ENCODE measurements at places on chromosomes 7 and 10.

DNA sequence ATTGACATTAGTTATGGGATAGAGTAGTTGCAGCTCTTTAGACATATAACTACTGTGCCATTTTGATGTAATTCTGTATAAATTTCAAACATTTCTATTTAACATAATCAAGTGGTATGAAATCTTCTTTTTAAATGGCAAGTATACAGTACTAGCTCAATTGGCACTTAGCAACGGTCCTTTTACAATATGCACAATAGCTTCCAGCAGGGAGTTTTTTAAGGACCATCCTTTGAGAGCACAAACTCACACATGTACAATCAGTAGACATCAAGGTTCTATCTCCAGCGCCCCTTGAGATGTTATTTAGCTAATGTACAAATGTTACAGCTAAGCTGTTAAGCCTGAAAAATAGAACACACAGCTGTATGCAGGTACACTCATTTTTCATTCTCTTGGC lies 480.7 kb downstream of the TFEC start:
- H3K4me1 ChIP-seq = peaks cover 24% of the 10 kb centered on the region
- no peaks in the 10 kb centered on the region for H3K36me3 ChIP-seq
- H3K27ac ChIP-seq = no peak overlapping the region

GRCh38 chr7:132906193-132906835 lies 175.6 kb downstream of the CHCHD3 start:
- no peak overlapping the region for H3K4me3 ChIP-seq
- H3K27me3 ChIP-seq = no peaks in the 10 kb centered on the region
- no peak for DNase-seq
- H3K4me1 ChIP-seq = no peaks in the 10 kb centered on the region
- H3K27ac ChIP-seq = no peak overlapping the region

DNA sequence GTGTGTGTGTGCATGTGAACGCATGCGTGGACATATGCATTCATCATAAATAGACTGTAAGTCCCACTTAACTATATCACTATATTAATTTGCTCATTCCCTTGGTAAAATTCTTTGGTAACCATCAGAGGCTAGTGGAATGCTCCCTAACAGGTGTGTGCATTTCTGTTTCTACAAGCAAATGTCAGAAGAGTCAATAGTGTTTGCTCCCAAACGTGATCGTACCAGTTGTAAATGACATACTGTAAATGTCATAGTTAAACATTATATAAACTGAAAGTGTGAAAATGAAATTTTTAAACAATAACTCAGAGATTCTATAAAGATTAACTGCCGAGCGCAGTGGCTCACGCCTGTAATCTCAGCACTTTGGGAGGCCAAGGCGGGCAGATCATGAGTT lies 94.6 kb downstream of the ANLN start:
- no peak overlapping the region for H3K27ac ChIP-seq
- no peaks in the 10 kb centered on the region for H3K4me1 ChIP-seq
- DNase-seq = no peak
- no peak overlapping the region for H3K4me3 ChIP-seq

DNA sequence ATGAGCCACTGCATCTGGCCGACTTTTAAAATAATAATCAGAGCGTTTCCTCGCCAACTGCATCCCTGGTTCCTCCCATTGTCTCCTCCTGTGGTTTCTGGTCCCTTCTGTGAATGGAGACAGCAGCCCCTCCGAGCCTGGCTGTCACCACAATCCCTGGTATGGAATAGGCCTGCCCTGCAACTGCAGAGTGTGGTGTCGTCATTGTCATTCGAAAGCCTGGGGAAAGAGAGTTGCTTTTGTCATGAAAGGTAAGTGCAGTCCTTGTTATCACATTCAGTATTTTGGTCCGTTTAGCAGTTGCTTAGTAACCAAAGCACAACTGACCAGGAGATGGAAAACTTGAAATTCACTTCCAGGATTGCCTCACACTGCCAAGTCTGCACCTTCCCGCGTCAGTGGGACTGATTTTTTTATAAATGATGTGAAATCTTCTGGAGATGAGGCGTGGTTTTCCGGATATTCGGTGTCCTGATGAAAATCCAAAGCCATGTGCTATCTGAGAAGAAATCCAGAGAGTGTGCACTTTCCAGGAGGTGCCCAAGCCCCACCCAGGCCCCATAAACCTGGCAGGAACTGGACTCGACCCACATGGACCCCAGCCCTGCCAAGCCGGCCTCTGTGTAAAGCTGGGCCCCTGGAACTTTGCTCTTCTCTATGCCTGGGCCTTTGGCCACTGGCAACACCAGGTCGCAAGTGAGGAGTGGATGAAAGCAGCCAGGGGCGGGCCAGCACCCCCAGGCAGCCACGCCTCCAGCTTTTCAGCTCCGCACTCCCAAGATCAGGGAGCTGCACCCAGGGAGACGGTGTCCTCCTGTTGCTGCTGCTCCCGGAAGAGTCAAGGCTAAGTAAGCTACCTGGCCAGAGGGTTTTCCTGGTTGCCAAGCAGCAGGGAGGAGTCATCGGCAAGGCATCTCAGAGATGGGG lies 133.7 kb upstream of the SH2B2 start:
- peaks cover 27% of the 10 kb centered on the region for H3K4me1 ChIP-seq
- DNase-seq = no peak
- no peak overlapping the region for H3K4me3 ChIP-seq

- H3K36me3 ChIP-seq = peaks cover 5% of the 10 kb centered on the region
- peaks cover 29% of the 10 kb centered on the region for H3K4me1 ChIP-seq
- no peak for DNase-seq
- no peaks in the 10 kb centered on the region for H3K27me3 ChIP-seq
- H3K27ac ChIP-seq = no peak overlapping the region
These were observed 2.3 kb downstream of the ERLIN1 start for GRCh38 chr10:100183481-100183880.

DNA sequence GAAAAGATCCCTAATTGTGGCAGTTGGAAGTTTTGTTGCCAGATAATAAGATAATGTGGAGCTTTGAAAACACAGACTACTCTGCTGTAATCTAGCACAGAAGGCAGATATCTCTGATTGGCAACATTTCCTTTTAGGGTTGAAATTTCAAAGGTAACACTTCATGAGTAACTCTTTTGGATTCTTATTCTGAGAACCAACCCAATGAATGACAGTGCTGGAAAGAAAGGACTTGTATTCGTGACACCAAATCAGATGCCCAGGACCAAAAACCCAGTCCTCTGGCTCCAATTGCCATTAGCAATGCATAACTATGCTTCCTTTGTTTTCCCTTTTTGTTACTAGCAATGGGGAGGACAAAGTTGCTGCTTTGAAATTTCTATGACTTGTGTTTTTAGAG lies 41.0 kb upstream of the ELMO1 start:
- no peak overlapping the region for H3K4me3 ChIP-seq
- no peaks in the 10 kb centered on the region for H3K36me3 ChIP-seq
- H3K27me3 ChIP-seq = no peaks in the 10 kb centered on the region
- no peak overlapping the region for H3K27ac ChIP-seq

DNA sequence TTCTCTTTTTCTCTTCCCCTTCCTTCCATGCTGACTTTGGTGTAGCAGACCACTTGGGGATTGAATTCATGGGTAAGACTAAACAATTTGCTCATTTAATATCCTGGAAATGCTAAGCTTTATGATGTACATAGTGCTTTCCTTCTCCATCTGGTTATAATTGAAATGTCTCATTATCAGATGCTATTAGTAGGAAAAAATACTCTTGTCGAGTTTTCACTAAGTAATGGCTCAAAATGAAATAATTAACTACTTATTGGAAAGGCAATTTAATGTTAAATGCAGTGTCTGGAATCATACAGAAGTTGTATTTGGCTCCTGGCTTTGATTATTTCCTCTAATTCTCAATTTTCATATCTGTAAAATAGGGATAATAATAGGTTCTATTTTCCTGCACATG lies 990.4 kb downstream of the NRG3 start:
- no peaks in the 10 kb centered on the region for H3K27me3 ChIP-seq
- no peaks in the 10 kb centered on the region for H3K4me1 ChIP-seq
- no peak overlapping the region for H3K4me3 ChIP-seq
- H3K27ac ChIP-seq = no peak overlapping the region
- no peaks in the 10 kb centered on the region for H3K36me3 ChIP-seq

DNA sequence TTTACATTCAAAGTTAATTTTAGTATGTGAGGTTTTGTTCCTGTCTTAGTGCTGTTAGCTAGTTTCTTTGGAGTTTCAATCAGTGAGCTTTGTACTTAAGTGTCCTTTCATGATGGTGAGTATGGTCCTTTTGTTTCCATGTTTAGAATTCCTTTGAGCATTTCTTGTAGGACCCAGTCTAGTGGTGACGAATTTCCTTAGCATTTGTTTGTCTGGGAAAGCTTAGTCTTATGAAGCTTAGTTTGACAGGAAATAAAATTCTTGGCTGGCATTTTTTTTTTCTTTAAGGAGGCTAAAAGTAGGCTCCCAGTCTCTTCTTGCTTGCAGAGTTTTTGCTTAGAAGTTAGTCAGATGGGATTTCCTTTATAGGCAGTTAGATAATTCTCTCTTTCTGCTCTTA lies 209.2 kb upstream of the SEMA3C start:
- H3K4me3 ChIP-seq = no peak overlapping the region
- H3K27me3 ChIP-seq = no peaks in the 10 kb centered on the region
- H3K27ac ChIP-seq = no peak overlapping the region
- no peaks in the 10 kb centered on the region for H3K4me1 ChIP-seq
- peaks cover 8% of the 10 kb centered on the region for H3K36me3 ChIP-seq

- H3K4me1 ChIP-seq = peaks cover 34% of the 10 kb centered on the region
- no peak for DNase-seq
- H3K36me3 ChIP-seq = peaks cover 4% of the 10 kb centered on the region
These were observed 154.9 kb downstream of the GLI3 start for GRCh38 chr7:42082144-42082543.

- no peak for DNase-seq
- H3K36me3 ChIP-seq = no peaks in the 10 kb centered on the region
- H3K4me3 ChIP-seq = no peak overlapping the region
- no peaks in the 10 kb centered on the region for H3K4me1 ChIP-seq
These were observed 1.1 kb upstream of the RGR start for GRCh38 chr10:84243759-84244158.

DNA sequence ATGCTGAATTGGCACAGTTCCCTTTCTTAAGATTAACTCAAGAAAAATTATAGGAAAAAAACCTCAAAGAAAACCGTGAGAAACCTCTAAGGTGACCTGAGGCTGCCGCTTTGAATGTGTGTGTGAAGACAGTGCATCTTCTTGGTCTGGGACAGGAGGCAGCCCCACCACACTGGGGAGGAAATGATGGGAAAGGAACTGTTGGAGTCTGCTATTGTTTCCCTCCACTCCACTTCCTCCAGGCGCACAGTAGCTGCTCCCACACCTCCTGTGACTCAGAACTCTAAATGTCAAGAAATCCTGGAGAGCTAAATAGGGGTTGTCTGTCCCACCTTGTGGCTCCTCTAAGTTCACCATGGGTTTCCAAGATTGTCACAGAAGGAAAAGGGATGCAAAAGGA lies 179.4 kb downstream of the PDE1C start:
- peaks cover 6% of the 10 kb centered on the region for H3K36me3 ChIP-seq
- DNase-seq = no peak
- no peaks in the 10 kb centered on the region for H3K27me3 ChIP-seq
- no peak overlapping the region for H3K27ac ChIP-seq
- H3K4me1 ChIP-seq = peaks cover 61% of the 10 kb centered on the region

DNA sequence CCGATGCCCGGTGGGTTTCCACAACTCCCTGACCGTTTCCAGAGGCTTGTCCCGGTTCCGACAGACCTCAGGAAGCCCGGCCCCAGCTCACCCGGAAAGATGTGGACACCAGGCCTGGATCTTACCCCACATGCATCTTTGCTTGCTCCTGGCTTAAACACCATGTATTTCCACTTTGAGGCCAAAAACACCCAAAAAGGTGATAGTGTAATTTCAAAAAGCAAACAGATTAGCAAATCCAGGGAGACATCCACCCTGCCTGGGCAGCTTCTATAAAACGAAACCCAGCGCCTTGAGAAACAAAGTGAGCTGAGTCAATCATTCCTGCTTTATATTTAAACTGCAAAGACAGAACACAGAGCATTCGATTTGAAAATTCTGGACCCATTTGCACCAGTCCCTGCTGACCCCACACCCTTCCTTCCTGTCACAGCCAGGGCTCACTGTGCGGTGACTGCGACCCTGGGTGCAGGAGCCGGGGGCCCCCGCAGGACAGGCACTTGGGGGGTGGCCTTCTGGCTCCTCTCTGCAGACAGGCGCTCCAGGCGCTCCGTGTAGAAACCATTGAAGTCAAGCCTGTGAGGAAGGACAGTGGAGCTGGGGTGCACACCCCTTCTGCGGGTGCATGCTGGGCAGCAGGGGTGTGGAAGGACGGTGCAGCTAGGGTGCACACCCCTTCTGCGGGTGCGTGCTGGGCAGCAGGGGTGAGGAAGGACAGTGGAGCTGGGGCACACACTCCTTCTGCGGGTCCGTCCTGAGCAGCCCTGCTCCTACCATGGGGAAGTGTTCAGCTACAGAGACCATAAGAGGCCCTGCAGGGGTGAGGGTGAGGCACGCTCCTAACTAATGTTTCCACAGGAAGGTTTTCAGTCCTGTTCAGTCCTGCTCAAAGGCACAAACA lies 2.9 kb upstream of the ADAM8 start:
- DNase-seq = no peak
- no peaks in the 10 kb centered on the region for H3K27me3 ChIP-seq
- no peak overlapping the region for H3K27ac ChIP-seq
- peaks cover 20% of the 10 kb centered on the region for H3K36me3 ChIP-seq
- H3K4me1 ChIP-seq = peaks cover 17% of the 10 kb centered on the region
- no peak overlapping the region for H3K4me3 ChIP-seq

DNA sequence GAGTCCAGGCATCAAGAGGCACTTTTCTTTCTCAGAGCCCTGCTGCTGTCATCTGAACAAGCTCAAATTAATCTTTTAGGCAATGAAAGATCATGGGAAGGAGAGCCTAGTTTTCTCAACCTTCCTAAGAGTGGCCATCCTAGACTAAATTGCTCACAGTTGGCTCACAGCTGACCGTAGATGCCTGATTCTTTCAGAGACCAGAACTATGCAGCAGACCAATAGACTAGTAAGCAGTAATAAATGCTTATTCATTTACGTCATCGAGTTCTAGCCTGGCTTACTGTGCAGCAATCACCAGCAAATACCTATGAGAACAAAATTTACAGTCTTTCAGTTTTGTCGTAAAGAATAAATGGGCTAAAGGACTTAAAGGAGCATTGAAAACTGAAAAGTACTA lies 602.9 kb upstream of the GHITM start:
- H3K36me3 ChIP-seq = no peaks in the 10 kb centered on the region
- no peak overlapping the region for H3K4me3 ChIP-seq
- H3K27ac ChIP-seq = no peak overlapping the region
- DNase-seq = no peak

DNA sequence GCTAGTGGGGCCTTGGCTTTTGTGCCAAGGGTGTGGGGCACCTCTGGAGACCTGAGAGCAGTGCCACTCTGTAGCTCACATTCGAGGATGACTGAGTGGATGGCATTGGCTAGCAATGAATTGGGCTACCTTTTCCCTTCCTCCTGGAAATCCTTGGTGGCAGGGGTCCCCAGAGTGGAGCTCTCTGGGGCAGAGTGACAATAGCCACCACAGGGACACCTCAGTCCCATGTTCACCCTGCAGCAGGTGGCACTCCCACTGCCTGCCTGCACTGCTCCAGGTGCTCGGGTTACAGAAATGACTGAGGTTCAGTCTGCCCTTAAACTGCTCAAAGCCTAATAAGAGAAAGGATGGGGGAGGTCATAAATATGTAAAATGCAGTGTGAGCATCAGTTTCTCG lies 17.8 kb downstream of the BTBD16 start:
- no peaks in the 10 kb centered on the region for H3K36me3 ChIP-seq
- no peak overlapping the region for H3K27ac ChIP-seq
- H3K4me3 ChIP-seq = no peak overlapping the region
- peaks cover 28% of the 10 kb centered on the region for H3K4me1 ChIP-seq

Measured in osteocyte (in vitro differentiated cells).